ENCODE measurements at places on chromosomes 13 and 19.
A peak's percentile ranks its signal among the peaks of the same experiment; 100 is the strongest.

DNA sequence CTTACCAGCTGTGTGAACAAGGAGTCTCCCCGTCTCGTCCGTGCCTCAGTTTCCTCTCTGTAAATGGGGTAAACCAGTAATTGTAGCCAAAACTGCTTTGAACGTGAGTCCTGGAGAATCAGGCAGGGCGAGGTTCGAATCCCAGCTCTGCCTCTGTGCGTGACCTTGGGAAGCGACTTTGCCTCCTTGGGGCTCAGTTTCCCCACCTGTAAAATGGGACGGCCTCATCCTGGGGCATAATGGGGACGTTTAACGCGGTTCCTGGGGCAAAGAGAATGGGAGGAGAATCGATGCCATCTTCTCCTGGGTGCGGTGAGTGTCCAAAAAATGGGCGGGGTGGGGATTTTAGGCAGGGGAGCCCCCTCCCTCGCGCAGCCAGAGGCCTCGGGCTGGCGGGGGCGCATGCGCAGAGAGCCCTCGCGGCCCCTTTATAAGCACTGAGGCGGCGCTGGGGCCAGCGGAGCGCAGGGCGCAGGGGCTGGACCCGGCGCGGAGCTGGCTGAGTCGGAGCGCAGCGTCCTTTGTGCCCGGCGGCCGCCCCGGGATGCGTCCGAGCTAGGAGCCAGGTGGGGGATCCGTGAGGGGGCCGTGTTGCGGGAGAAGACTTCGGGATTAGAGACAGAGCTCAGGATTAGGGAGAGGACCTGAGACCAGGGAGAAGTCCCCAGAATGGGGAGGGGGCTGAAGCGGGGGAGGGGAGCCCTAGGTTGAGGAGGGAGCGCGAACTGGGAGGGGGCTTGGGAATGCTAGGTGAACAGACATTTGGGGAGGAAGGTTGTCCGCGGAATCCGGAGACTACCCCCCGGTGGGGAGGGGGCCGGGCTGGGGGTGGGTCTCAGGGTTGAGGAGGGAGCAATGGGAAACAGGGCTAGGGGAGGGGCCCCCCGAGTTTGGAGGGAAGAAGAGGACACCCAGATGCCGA is at the start of gene NCAN:
Gene NCAN (plus strand): TSS at position 460 of the 922 bp plus-strand sequence. CDS start 4,996 bp downstream, outside the sequence.
- no peak for DNase-seq

DNA sequence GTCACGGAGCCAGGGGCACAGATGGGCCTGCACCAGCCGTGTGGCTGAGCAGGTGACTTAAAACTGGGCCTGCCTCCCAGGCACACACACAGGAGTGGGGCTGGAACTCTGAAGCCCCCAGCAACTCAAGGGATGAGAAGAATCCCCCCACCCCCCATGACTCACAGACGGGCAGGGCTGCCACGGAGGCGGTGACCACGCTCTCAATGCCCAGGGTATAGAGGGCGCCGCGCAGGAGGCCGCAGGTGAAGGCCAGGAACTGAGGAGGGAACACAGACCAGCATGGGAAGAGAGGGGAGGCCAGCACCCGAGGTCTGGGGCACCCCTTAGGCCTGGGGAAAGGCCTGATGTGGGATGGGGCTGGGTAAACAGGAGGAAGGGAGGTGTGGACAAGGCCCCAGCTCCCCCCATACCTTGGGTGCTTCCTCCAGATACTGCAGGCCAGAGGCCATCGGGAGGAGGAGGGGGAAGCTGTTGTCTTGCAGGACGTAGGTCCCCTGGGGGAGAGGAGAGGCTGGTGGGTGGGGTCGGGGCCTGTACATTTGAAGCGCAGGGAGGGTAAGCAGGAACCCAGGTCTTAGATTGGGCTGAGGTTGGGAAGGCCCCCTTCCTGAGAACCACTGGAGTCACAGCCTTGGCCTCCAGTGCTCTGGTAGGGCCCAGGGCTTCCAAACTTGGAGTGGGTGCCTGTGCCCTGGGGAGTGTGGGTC is 3.1 kb upstream of the NKPD1 start:
- DNase-seq, result no peak

DNA sequence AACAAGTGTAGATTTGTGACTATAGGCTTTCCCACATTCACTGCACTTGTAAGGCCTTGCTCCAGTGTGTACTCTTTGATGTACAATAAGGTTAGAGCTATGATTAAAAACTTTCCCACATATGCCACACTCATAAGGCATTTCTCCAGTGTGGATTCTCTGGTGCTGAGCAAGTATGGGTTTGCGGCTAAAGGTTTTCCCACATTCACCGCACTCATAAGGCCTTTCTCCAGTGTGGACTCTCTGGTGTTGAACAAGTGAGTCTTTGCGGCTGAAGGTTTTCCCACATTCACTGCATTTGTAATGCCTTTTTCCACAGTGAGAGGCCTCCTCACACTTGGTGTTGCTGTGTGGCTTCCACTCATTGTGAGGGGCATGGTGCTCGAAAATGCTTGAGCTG is 3.7 kb downstream of the ZNF772 start:
- peak; percentile 25 for DNase-seq

DNA sequence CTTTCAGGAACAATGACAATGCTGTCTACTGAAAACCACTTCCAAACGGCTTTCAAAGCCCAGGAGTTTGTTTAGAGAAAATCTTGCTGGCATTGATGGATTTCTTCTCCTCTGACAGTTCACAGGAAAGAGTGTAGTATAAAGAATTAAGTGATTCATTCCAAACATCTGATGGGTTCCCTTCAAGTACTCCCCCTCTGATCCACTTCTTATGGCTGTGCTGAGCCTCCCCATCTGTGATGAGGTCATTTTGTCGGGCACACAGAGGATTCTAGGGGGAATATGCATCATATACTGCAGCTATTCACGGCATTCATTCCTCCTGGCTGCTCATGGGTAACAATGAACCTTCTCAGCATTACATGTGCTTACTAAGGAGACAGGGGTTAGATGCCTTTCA is 107.9 kb downstream of the RGCC start:
- DNase-seq, result peak; percentile 95

- peak; percentile 68 for DNase-seq
Measured at GRCh38 chr13:31538067-31539042, 201.0 kb upstream of the RXFP2 start.

- no peak for DNase-seq
Measured at GRCh38 chr13:45896285-45896684, 44.7 kb upstream of the SIAH3 start.

GRCh38 chr19:44757057-44757734 is 8.7 kb downstream of the BCL3 start:
- DNase-seq, result peak; percentile 93

DNA sequence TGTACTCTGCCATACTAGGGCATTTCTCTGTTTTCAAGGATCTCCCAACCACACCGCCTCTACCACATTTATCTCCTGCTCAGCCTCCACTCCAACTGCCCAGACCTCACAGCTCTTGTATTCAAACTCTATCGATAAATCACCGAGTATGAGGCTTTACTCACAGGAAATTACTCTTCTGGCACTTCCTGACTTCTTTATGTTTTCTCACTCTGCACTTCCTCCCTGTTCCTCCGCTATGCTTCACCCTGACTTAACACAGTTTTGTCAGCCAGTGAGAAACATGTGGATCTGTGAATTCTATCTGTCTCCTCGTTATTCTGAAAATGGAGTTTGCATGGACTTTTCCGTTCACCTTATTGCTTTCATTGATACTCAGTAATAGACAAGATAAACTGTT is 2.6 kb upstream of the CARD8 start:
- peak; percentile 52 for DNase-seq

GRCh38 chr19:6413721-6414643 is 10.6 kb downstream of the KHSRP start:
- no peak for DNase-seq

GRCh38 chr13:47277774-47278173 is 380.9 kb upstream of the HTR2A start:
- DNase-seq, result peak; percentile 27

DNA sequence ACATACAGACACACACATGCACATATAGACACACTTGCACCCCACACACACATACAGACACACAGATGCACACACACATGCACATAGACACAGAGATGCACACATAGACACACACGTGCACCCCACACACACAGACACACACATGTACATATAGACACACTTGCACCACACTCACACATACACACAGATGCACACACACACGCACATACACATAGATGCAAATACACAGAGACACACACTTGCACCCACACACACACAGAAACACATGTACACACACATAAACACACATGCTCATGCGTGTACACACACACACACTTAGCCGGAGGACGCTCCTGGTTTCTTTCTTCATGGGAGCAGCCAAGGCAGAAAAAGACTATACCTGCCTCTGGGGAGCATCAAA is 10.0 kb downstream of the COL4A2 start:
- no peak for DNase-seq

Measured in cardiac fibroblast (primary cell).